ENCODE measurements at places on chromosomes 5 and 9.

GRCh38 chr9:4066120-4066519 lies 233.7 kb downstream of the GLIS3 start:
- peak; percentile 86 for DNase-seq

- no peak for DNase-seq
These were observed 73.4 kb downstream of the OLFM1 start for GRCh38 chr9:135160862-135161261.

- DNase-seq = no peak
These were observed 172.3 kb downstream of the CACNA1B start for GRCh38 chr9:138049779-138050471.

- no peak for DNase-seq
These were observed 183.2 kb downstream of the DENND1A start for GRCh38 chr9:123746765-123747164.

- DNase-seq = peak; percentile 81
These were observed 63.5 kb downstream of the C9orf50 start for GRCh38 chr9:129557192-129558036.

- no peak for DNase-seq
These were observed 14.5 kb downstream of the CXCL14 start for GRCh38 chr5:135564331-135564730.

DNA sequence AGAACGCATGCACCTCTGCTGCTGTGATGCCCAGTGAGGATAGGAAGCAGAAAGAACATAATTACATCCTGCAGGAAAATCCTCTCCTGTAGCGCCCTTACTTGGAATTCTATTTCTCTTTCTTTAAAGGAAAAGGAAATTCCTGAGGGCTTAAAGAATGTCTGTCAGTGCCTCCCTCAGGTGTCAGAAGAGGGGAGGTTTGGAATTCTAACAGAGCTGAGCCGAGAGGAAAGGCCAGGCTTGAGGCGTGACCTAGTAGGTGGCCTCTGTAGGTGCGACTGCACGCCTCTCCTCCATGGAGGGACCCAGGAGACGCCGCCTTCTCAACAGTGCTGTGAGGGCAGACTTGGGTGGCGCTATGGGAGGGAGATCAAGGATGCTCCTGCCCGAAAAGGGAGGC lies 55.9 kb upstream of the ERCC6L2 start:
- peak; percentile 66 for DNase-seq

DNA sequence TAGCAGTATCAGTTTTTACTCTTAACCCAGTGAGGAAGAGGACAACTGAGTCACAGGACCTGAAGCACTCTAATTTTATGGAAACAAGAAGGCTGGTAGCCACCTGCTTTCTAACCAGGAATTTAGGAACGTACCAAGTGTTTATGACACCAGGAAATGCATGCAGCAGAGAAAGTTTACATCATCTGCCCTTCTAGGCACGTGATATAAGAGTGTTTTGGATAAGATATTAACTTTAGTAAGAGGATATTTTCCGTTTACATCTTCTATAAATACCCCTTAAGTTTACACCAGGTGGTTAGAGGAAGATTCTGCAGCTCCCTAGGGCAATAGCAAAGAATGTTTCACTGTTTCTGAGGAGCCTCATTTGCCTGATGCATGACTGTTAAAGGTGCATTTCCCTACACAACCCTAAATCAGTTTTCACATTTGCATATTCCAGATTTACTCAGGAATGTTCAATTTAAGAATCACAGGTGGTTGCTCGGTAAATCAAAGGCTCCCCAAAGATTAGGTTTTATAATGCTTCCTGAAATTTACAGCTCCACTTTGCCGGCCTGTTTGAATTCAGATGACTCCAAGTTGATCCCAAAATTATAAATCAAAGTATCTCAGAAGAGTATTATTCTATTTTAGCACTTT lies 1.8 kb downstream of the TSC1 start:
- no peak for DNase-seq

DNA sequence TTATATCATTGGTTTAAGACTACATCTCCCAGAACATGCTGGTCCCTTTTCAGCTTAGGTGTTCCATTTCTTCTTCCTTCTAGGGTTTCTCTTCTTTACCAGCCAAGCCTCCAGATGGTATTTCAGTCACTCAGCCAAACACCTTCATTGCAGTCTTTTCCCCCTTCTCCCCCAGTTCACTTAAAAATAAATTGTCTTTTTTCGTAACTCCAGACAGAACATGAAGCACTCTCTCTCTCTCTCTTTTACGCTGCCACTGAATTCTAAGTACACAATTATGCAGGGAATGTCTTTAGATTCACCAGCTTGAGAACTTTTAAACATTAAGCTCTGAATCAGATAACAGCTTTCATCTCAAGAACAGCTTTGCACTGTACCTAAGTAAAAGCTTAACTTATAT lies 419.7 kb upstream of the BRINP1 start:
- DNase-seq = no peak

GRCh38 chr9:80679916-80680315 lies 1009.4 kb downstream of the TLE1 start:
- DNase-seq = no peak

DNA sequence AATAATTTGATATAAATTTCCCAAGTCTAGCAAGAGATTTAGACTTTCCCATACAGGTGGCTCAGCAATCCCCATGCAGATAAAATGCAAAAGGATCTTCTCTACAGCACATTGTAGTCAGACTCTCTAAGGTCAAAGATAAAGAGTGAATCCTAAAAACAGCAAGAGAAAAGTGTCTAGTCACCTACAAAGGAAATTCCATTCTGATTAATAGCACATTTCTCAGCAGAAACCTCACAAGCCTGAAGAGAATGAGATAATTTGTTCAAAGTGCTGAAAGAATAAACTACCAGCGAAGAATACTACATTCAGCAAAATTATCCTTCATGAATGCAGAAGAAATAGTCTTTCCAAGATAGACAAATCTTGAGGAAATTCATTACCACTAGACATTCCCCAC lies 493.3 kb downstream of the PRELID2 start:
- DNase-seq = peak; percentile 79

DNA sequence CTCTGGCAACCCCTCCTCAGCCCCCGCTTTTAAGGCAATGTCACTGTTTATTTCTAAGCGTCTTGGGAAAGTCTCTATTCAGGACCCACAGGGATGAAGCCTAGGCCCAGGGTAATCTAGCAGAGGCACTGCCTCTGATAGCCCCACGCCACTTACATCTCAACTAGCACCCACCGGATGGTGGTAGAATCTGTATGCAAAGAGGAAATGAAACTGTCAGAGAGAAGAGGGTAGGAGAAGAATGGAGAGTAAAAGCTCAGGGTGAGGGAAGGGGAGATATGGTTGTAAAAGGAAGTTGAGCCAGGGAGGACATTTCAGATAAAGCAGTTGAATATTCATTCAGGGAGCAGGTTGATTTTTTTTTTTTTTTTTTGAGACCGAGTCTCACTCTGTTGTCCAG lies 3.0 kb downstream of the FRRS1L start:
- DNase-seq = no peak

GRCh38 chr9:99288830-99289229 lies 66.7 kb downstream of the SEC61B start:
- no peak for DNase-seq

GRCh38 chr5:81202655-81203054 lies 30.5 kb upstream of the CKMT2 start:
- no peak for DNase-seq

GRCh38 chr5:73733219-73733618 lies 107.2 kb downstream of the ARHGEF28 start:
- DNase-seq = peak; percentile 72

DNA sequence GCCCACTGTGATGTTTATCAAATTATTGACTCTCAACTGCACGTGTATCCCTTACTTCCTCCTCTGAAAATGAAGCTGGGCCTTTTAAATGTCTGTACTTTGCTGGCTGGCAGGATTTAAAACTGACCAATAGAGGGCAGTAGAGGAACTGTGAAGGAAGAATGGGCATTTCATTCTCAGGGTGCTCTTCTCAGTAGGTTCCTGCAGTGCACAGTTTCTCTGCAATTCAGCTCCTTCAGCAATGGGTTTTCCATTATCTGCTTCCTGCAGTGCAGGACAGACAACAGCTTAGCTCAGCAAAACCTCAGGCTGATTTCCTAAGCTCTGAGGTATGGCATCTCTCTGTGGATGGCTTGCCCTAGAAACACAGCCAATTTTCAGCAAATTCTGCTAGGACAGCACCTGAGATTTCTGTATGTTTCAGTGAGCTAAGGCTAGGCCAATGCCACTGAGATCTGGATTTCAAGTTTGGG lies 298.4 kb upstream of the PRDM9 start:
- DNase-seq = peak; percentile 55

GRCh38 chr9:19965336-19965735 lies 176.5 kb upstream of the SLC24A2 start:
- DNase-seq = no peak

DNA sequence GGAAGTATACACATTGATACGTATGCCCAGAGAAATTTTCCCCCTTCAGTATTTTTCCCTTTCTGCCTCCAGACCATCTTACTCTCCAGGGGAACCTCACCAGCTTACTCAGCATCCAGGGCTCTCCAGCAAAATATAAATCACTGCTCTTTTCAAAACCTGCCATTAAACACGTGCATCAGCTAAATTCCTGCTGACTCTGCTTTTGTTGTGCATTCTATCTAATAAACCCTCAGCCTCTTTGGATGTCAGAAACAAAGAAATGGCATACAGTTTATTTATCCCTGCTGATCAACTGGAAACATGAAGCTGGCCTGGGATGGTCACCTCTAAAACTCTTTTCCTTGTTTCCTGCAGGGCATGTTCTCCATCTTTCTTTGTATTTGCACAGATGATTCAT lies 126.8 kb downstream of the TRPM3 start:
- no peak for DNase-seq

- DNase-seq = no peak
These were observed 15.9 kb downstream of the TAL2 start for GRCh38 chr9:105678163-105678562.

- no peak for DNase-seq
These were observed 43.6 kb upstream of the CLINT1 start for GRCh38 chr5:157902449-157903116.

DNA sequence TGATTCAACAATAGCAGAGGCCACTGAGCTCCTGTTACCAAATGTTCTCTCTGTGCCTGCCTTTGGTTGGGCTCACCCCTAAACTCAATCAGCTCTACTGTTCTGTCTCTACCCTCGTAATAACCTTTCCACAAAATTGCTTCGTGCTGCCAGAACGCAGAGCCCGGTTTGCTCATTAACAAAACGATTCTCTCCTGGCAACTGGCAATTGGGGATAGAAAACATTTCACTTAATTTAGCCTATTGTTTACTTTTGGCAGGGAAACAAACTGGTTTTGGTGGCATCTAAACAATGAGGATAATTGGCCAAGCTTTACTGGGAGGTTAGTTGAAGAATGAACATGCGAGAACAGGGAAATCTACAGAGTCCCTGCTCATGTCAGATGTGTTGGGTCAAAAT lies 56.6 kb downstream of the SLC28A3 start:
- DNase-seq = no peak

- no peak for DNase-seq
These were observed 1090.1 kb downstream of the CDH9 start for GRCh38 chr5:25948278-25948677.

DNA sequence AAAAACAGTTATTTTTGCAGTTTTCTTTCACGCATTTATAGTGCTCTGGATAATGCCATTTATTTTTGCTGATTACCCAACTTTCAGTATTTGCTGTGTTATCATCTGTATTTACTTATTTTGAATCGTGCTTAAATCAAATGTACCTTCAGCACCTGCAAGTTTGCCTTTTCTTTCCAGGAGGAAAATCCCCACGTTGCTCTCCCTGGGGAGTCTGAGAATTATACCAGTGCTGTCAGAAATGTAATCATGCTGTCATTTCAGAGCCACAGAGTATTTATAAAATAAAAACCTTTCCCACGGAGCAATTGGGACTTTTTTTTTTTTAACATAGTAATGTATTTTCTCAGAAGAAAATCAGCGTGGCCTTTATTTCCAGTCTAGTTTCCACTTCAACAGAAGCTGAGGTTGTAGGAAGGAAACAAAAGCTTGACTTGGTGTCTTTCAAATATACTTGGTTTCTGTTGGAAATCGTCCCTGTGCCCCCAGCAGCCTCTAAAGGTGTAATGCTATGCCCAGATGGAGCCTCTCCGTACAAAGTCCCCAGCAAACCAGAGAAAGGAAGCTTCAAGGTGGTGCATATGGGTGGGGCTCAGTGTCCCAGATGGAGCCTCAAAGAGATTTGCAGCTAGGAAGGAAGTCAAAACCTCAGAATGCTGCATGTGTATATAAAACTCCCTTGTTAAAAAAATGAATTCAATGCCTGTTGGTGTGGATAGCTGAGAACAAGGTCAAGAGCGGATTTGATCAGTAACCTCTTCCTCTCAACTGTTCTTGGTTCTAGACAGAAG lies 2.1 kb downstream of the GPR150 start:
- no peak for DNase-seq

DNA sequence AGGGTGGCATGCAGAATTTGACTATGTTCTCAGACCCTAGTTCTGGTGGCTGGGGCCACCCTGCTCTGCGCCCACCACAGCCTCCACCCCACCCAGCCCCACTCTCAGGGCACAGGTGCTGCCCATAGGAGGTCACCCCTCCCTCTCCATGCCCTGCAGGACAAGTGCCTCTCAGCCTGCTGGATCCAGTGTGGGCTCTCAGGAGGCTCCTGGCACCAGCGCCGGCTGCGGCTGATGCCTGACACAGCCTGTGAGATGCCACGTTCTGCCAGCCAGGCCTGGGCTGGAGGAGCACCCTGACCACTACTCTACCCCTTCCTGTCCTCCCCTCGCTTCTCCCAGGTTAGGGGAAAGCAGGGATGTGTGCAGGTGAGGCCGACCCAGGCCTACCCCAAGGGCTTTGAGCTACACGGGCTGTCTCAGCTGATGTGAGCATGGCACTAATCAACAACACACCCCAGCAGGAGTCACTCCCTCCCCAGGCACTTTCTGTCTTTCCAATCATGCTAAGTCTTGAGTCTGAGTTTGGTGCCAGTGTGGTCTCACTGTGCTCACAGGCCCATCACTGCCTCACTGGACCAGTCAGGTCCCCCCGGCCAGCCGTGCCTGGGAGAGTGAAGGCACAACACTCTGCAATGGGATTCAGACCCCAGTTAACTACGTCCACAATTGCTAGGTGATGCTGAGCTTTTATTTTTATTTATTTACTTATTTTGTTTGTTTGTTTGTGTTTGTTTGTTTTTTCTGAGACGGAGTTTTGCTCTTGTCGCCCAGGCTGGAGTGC lies 12.1 kb upstream of the BARX1 start:
- no peak for DNase-seq

GRCh38 chr9:131720330-131720729 lies 19.5 kb downstream of the RAPGEF1 start:
- DNase-seq = no peak

DNA sequence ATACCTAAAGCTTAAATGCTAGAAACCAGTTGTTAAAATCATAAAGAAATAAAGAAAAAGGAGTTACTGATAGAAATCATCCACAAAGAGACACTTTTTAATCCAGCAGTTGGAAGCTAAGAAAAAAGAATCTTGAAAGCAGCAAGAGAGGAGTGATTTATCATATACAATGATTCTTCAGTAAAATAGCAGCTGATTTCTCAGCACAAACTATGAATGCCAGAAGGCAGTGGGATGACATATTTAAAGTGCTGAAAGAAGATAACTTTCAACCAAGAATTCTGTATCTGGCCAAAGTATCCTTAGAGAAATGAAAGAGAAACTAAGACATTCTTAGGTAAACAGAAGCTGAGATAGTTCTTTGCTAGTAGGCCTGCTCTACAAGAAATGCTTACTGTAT lies 366.0 kb downstream of the HTR1A start:
- DNase-seq = no peak

- no peak for DNase-seq
These were observed 67.0 kb downstream of the FEM1C start for GRCh38 chr5:115477581-115477980.

GRCh38 chr9:69054989-69055388 lies 19.4 kb downstream of the FXN start:
- no peak for DNase-seq

- DNase-seq = peak; percentile 81
These were observed 79.1 kb downstream of the AOPEP start for GRCh38 chr9:94805585-94805984.

All from NCI-H226 (cell line).